ENCODE measurements at places on chromosomes 11 and 22.

- no peak overlapping the region for H3K27ac ChIP-seq
- DNase-seq: no peak
- H3K27me3 ChIP-seq: no peaks in the 10 kb centered on the region
- H3K4me3 ChIP-seq: no peak overlapping the region
- no peaks in the 10 kb centered on the region for H3K36me3 ChIP-seq
- no peaks in the 10 kb centered on the region for H3K4me1 ChIP-seq
Measured at GRCh38 chr11:42890773-42891172, 421.0 kb upstream of the API5 start.

DNA sequence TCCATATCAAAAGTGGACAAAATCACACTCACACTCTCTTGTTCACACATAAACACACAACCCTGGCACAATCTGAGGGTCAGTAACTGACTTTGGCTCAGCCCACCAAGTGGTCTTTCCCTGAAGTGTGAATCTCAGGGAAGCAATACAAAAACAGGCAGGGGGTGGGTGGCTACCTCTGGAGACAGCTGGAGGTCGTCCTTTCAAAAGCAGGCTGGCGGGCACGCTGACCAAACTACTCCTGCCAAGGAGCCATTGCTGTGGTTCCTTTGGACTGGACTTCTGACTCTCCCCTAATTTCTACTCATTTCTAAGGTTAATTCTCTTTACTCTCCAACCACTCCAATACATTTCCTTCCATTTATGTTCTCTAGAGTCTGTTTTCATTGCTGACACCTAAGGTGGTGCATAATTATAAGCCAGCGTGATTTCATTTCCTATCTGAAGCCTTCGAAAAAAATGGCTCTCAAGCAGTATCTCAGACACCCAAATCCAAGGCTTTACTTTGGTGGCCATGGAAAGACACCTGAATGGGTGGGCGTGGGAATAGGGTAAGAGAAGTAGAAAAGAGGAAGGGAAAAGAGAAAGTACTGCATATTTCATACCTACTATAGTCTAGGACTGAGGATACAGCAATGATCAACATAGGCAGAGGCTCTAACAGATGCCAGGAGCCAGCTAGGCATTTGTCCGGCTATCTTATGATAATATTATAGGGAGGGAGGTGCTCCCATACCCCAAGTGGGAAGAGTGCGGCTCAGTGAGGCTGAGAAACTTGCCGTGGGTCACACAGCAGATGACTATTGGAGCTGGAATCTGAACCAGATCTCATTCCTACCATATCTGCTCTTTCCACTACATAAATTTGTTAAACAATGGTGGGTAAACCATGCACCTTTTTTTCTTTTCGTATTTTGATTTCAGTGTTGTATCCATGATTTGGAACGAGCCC is 22.0 kb downstream of the FZD4 start:
- no peak overlapping the region for H3K27ac ChIP-seq
- H3K4me3 ChIP-seq: no peak overlapping the region
- DNase-seq: no peak
- no peaks in the 10 kb centered on the region for H3K36me3 ChIP-seq

DNA sequence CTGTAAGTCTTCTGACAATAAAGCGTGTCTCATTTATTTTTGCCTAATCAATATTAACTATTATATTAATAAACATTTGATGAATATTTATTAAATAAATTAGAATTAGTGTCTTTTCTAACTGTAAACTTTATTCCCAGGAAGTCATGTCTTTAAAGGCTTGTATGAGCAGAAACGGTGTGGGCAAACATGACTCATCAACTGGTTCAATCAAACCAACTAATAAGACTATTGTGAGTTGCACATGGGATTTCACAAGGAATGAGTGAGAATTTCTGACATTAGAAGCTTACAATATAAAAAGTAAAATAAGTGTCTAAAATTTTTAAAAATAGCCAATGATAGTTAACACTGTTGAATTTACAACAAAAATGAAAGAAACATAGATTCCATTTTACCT is 259.2 kb upstream of the CTSC start:
- H3K27me3 ChIP-seq: no peaks in the 10 kb centered on the region
- no peak for DNase-seq
- no peak overlapping the region for H3K27ac ChIP-seq
- H3K4me3 ChIP-seq: no peak overlapping the region

GRCh38 chr22:49724030-49724892 is 103.4 kb downstream of the BRD1 start:
- H3K4me1 ChIP-seq: peaks cover 13% of the 10 kb centered on the region
- DNase-seq: no peak
- no peak overlapping the region for H3K27ac ChIP-seq
- no peaks in the 10 kb centered on the region for H3K36me3 ChIP-seq
- peak overlapping the region; percentile 92 for H3K4me3 ChIP-seq

GRCh38 chr11:1283091-1283511 is 26.3 kb downstream of the TOLLIP start:
- peaks cover 4% of the 10 kb centered on the region for H3K4me1 ChIP-seq
- DNase-seq: no peak
- H3K36me3 ChIP-seq: no peaks in the 10 kb centered on the region
- H3K27ac ChIP-seq: no peak overlapping the region

DNA sequence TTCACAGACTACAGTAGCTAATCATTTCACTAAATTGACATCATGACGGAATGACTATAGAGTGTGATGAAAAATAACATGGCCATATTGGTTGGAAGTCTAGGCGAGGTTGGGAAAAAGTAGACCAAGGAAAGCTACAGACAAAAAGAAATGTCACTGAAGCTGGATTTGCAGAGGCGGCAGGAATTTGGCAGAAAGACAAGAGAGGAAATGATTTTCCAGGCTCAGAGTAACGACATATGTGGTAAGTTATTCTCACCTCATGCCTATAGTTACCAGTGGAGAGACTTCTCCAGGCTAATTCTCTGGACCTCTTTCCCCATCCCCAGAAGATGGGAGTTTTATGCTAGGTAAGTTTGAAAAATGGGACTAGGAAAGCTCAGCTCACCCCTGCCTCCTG is 1005.8 kb upstream of the CCDC90B start:
- no peak overlapping the region for H3K27ac ChIP-seq
- H3K36me3 ChIP-seq: no peaks in the 10 kb centered on the region
- H3K4me3 ChIP-seq: no peak overlapping the region
- H3K4me1 ChIP-seq: no peaks in the 10 kb centered on the region
- DNase-seq: no peak

Measured in naive B cell (primary cell).